ENCODE measurements at places on chromosomes 5 and 9.

DNA sequence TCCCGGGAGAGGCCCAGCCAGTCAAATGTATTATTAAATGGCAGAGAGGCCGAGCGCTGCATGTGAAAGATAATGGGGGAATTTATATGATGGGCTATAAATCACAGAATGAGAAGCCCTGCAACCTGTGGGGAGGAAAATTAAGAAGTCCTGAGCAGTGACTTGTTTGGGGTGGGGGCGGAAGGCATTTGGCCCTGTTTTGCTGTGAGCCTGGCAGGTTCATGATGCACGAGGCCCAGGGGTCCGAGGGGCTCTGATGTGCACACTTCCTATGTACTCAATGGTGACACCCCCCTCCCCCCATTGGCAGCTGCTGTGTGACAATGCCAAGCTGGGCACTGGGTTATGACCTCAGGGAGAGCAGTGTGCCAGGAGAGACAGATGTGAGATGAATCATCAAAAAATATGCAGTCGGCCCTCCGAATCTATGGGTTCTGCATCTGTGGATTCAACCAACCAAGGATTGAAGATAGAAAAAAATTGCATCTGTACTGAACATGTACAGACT is 13.7 kb upstream of the DAB2IP start:
- no peak for DNase-seq

DNA sequence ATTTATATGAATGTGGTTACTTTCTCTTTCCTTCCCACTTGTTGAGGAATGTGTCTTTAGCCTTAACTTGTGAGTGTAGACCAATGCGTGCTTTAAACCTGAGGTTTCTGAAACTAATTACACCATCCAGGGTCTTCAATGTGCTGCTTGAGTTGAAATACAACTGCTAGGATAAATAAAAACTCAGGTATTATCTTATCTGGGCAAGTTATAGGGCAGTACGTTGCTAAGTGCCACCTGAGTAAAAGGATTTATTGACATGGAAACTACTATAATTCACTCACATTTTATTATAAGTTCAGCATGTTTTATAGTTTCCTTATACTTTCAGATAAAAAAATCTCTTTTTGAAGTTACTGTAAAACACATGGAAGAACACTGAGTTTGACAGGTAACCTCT is 1136.8 kb upstream of the NUDT12 start:
- DNase-seq = no peak

DNA sequence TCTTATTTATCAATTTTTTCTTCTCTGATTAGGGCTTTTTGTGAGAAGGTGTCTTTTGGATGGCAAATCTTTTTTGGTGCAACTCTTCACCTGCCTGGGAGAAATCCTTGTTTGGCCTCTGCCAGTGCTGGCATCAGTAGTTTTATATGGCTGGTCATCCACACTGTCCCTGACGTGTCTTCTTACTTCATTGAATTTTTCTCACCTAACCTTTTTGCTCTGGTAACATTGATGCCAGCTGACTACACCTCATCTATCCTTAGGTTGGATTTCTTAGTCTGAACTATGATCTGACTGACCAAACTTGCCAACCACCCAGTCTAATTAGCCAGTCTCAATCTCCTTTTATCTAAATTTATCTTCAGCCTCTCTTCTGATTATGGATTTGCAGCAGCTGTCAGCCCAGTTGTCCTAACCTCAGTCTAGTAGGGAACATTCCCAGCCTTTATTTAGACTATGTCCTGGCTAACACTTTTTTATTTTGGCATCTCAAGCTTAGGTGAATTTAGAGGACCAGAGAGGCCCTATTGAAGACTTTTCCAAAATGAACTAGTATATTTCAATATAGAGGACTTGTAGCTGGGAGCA is 10.6 kb upstream of the TMEM38B start:
- no peak for DNase-seq

- DNase-seq = no peak
These were observed 2123.7 kb upstream of the C9orf72 start for GRCh38 chr9:29697011-29697410.

- DNase-seq = no peak
These were observed 24.1 kb upstream of the FLT4 start for GRCh38 chr5:180673371-180674089.

GRCh38 chr5:61262080-61262479 is 70.0 kb upstream of the ZSWIM6 start:
- DNase-seq = no peak

Data from tibial nerve (tissue), 4 donors.